ENCODE measurements at places on chromosomes 4 and X.

GRCh38 chrX:14903891-14904290 is 30.7 kb downstream of the MOSPD2 start:
- ATAC-seq: no peak
- no peak overlapping the region for H3K27ac ChIP-seq
- H3K27me3 ChIP-seq: no peaks in the 10 kb centered on the region
- peaks cover 16% of the 10 kb centered on the region for H3K36me3 ChIP-seq
- no peak overlapping the region for H3K4me3 ChIP-seq

GRCh38 chrX:9857575-9858474 is 71.6 kb downstream of the SHROOM2 start:
- ATAC-seq: no peak
- H3K27me3 ChIP-seq: no peaks in the 10 kb centered on the region
- no peak overlapping the region for H3K4me3 ChIP-seq
- H3K4me1 ChIP-seq: no peaks in the 10 kb centered on the region
- no peak overlapping the region for H3K27ac ChIP-seq

GRCh38 chrX:135307171-135307570 is 2.1 kb upstream of the ETDC start:
- H3K27me3 ChIP-seq: no peaks in the 10 kb centered on the region
- no peak overlapping the region for H3K4me3 ChIP-seq
- H3K36me3 ChIP-seq: no peaks in the 10 kb centered on the region
- H3K4me1 ChIP-seq: no peaks in the 10 kb centered on the region
- H3K27ac ChIP-seq: no peak overlapping the region

GRCh38 chr4:149291463-149291862 is 524.2 kb downstream of the IQCM start:
- no peaks in the 10 kb centered on the region for H3K27me3 ChIP-seq
- H3K27ac ChIP-seq: no peak overlapping the region
- ATAC-seq: no peak
- no peaks in the 10 kb centered on the region for H3K36me3 ChIP-seq
- no peaks in the 10 kb centered on the region for H3K4me1 ChIP-seq

DNA sequence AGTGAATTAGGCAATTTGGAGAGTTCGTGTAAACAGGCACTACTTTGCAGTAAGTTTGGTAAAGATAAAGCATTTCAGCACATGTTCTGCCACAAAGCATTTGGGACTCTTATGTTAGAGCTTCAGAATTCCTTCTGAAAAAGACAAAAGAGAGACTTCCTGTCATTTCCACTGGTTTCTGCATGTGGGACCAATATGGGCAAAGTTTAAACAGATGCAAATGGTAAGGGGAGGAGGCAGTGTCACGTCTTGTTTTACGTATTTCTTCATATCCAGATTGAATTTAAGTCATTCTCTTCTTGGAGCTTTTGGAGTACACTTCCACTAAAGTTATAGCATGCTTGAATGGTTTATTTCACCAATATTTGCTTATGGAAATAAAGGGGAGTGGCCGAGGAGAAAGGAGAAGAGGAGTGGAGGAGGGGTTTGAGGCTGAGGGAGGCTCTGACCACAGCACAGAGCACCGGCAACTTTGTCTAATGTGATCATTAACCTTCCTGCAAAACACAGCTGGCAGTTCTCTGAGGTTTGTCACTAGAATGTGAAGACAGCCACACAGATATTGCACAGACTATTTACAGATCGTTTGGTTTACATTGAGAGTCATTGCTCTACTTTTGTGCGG is at the start of gene APELA:
Gene APELA, plus strand, starts transcription at position 479 of the 625 bp plus-strand sequence. CDS start 154 bp downstream, outside the sequence.
- H3K27ac ChIP-seq: no peak within 1 kb of the TSS
- H3K4me3 ChIP-seq: no peak within 1 kb of the TSS
- ATAC-seq: no peak

All from gastroesophageal sphincter (tissue), 4 donors.